ENCODE measurements at places on chromosomes 12 and 14.

DNA sequence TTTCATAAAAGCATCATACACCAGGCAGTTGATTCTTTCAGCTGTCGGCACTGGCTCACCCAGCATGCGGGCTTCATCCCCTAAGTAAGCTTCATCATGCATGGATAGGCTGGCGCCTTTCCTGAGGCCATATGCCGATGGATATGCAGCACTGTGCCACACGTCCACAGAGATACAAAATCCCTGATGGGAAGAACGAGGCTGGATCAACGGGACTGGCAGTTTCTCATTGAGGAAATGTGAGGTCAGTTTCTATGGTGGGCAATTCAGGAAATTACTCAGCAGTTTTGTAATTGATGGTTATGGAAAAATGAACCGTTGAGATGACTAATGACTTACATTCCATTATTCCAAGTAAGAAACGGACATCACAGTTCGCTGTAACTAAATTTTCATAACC, 453.8 kb downstream of the TMEM121 start:
- DNase-seq: no peak

DNA sequence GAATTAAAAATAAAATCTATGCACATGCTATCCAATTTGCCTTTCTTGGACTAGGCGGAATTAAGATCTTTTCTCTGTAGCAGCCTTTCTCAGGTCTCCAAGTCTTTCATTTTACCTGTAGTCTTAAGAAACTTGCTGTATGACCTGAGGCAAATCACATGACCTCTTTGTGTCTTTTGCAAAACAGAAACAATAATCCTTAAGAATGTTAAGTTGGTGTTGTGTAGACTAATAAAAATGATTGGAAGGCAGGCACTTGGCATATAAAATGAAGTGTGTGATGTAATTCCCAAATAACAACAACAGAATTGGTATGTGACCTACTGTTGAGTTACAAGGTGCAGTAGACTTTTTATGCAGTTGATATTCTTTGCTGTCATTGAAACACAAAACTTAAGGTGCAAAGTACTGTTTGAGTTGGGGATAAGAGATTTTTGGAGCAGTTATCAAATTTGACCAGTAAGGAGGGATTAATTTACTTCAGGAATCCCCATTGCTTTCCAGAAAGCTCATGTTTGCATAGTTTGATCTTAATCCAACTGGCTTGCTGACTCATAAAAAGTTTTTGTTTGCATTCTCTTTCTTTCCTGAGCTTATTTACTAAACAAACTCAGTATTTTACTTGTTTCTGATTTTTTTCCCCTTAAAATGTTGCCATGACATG, 51.4 kb downstream of the SUSD6 start:
- DNase-seq: no peak

DNA sequence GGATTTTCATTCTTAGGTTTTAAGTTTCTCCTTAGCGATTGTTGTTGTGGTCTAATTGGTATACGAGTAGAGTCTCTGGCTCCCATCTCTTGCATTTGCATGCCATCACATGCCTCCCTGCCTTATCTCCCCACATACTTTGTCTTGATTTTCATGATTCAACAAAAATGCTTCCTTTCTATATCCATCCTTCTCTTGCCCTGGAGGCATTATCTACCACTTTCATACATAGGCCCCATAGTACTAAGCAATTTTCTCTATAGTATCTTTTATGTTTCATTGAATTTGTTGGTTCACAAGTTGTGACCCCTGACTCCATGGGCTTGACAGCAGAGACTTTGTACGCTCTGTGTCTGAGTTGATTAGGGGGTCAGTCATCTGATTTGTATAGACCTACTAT, 226.1 kb downstream of the ACSS3 start:
- no peak for DNase-seq

DNA sequence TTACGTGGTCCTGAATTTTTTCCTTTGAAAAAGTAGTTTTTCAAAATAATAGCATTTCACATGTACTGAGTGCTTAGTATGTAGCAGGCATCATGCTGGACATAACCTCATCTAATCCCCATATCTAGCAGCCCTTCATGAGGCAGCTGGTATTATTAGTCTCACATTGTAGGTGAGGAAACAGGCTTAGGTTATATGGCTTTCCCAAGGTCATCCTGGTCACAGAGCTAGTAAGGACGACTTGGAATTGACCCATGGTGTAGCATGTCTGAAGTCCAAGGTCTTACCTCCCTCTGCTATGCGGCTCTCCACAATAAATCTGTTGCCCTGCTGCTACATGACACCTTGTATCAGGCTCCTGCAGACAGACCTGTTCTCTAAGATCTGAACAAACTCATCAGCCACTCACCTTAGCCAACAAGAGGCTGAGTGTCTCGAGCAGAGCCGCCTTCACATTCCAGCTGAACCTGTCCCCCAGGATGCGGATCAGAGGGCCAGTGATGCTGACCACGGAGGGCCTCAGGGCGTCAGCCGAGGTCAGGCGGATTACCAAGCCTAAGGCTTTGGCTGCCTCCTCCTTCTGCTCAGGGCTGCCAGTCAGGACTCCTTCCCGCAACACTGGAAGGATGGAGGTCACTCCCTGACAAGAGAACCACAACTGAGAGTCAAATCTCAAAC, 19.7 kb upstream of the RAB35 start:
- DNase-seq: no peak

- peak; percentile 26 for DNase-seq
These were observed 1120.8 kb upstream of the TMEM132C start for GRCh38 chr12:127145929-127146789.

- no peak for DNase-seq
These were observed 40.6 kb upstream of the EML1 start for GRCh38 chr14:99752486-99753121.

- DNase-seq: no peak
These were observed 62.7 kb downstream of the C2CD5 start for GRCh38 chr12:22481547-22482104.

DNA sequence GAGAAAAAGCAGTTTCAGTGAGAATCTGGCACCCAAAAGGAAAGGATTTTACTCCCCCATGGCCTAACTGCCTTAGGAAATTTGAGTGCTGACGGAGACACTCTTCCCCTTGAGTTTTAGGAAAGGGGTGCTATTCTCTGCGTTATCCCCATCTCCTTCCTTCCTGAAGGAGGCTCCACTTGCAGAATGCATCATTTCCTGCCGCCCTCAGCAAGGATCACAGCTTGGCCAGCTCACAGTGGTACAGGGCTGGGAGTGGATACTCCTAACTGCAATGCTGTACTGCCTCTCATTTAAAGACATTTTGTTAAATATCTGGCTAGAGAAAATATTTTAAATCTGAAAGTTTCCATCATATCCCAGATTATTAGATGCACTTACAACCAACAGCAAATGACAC, 33.0 kb downstream of the RDH12 start:
- no peak for DNase-seq

DNA sequence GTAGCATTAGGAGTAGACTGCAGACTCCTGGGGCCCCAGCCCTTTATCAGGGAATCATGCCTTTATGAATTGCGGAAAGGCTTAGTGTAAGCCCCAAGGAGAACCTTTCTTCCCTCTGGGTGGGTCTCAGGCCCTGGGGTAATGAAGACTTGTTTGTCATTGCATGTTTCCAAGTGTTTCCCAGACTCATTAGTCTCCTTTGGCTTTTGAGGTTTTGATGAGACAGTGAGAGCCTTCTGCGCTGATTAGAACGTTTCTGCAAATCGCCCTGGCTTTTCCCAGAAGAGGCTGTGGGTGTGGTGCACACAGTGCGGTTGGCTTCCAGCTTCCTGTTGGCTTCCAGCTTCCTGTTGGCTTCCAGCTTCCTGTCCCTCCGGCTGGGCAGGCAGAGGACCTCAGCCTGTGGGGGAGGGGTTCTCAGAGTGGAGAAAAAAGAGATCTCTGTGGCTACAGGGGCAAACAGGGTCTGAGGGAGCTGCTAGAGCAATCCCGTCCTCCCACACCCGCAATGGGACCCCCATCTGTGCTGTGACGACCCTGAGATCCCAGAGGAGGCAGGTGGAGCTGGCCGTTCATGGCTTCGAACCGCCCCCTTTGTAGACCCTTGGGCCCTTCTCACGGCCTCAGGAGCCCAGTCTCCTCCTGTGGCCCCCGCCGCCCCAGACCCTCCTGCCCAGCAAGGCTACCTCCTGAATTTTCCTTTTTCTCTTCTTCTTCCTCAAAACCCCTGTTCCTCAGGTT, 42.1 kb downstream of the GPR68 start:
- DNase-seq: no peak

- DNase-seq: no peak
These were observed 31.4 kb downstream of the PSEN1 start for GRCh38 chr14:73167727-73168126.

DNA sequence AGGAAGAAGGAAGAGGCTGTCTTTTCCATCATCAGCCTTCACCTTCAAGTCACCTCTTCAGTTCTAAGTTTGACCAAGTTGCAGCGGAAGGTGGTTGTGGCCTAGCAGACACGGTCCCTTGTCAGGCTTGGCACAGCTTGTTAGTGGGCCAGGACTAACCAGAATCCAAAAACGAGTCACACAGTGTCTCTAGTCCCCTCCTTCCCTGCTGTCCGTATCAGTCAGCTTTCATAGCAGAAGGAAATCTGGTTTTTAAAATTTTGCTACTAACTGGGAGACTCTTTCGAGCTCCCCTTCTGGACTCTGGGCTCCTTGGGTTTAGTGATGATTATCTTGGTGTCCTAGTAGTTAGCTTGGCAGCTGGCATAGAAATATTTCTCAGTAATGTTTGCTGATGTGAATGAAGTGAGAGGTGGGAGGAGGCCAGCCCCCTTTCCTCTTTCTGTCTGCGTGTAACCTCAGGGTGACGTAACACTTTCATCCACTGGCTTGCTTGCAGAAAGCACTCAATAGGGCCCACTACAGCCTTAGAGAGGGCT, 3.8 kb downstream of the ETV6 start:
- no peak for DNase-seq

GRCh38 chr12:48899651-48900050, 25.6 kb downstream of the FKBP11 start:
- no peak for DNase-seq

GRCh38 chr12:57632958-57633840, at the start of gene B4GALNT1:
B4GALNT1 (minus strand) TSS chr12:57633201; CDS start chr12:57632132, 1,069 bp downstream.
- DNase-seq: no peak

DNA sequence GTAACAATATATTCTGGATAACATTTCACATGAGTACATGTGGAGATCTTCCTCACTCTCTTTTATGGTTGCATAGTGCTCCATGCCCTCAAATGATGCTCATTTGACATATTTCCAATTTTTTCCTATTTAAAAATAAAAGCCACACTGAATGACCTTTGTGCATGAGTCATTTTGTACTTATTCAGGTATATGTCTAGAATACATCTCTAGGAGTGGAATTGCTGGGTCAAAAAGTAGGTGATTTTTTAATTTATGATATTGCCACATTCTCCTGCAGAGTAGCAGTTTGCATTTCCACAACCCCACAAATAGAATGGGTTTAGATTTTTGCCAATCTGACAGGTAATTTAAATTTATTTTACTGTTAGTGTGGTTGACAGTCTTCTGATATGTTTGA, 104.8 kb downstream of the RPAP3 start:
- no peak for DNase-seq

DNA sequence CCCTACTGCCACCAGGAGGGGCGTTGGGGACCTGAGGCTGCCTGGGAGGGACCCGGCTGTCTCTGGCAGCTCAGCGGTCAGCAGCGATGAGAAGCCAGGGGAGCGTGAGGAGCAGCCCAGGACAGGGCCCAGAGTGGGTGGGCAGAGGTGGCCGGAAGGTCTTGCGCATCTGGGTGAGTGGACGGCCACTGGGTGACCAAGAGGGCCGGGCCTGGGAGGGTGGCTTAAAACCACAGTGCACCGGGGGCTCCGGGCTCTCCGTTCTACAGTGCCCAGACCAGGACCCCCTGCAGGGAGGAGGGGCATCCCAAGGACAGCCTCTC, 10.0 kb downstream of the INF2 start:
- no peak for DNase-seq

GRCh38 chr14:104267895-104268294, 129.5 kb downstream of the KIF26A start:
- no peak for DNase-seq

GRCh38 chr12:46647034-46647433, 178.8 kb downstream of the SLC38A4 start:
- no peak for DNase-seq

DNA sequence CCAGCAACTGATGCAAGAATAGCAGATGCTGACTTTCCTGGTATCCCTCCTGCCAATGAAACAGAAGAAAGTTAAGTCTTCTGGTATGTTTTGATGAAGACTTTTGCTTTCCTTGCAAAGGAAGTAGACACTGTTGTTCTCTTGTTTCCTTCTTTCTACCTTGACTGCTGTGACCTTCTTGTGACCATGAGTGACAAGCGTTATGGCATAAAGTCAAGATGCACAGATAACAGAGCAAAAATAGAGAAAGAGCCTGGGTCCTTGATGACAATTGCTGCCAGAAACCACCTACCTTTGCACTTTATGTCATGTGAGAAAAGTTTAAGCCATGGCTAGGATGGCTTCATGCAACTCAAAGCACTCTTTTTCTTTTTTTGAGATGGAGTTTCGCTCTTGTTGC, 49.2 kb upstream of the LTA4H start:
- no peak for DNase-seq

DNA sequence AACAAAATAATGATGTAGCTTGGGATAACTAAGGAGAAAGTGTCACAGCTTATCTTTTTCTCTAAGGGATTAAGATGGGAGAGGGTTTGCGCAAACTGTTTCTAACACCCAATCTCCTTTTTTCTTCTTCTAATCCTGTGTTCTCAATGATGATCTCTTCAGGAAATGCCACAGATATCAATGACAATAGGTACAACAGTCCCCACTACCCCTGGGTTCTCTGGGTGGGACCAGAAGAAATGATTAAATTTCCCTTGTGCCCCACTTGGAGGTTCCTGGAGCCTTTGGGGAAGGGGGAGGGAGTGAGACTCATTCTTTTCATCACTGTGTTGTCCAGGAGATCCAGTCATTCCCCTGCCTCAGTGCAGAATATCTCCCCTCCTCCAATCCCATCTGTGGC, 8.6 kb upstream of the PIP4K2C start:
- DNase-seq: no peak

GRCh38 chr14:63051301-63051700, 6.0 kb upstream of the KCNH5 start:
- DNase-seq: no peak

- no peak for DNase-seq
These were observed 119.2 kb downstream of the PELI2 start for GRCh38 chr14:56237398-56237797.

GRCh38 chr12:120110550-120111501, 5.7 kb downstream of the RAB35 start:
- no peak for DNase-seq

DNA sequence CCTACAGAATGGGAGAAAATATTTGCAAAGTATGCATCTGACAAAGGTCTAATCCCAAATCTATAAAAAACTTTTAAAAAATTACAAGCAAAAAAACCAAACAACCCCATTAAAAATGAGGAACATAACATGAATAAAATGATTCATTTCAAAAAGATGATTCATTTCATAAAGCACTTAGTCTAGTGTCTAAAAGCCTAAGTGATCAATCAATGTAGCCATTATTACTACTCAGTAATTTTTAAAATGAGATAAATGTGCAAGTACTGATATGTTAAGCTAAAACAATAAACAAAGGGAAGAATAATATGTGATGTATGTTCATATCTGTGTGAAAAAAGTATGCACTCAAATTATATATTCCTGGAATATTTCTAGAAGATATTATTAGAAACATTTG, 119.1 kb upstream of the GARIN6 start:
- no peak for DNase-seq

GRCh38 chr12:47415054-47415453, 290.8 kb downstream of the RPAP3 start:
- no peak for DNase-seq

Data from tibial nerve (tissue), 4 donors.